ENCODE measurements at places on chromosomes 2 and 18.

DNA sequence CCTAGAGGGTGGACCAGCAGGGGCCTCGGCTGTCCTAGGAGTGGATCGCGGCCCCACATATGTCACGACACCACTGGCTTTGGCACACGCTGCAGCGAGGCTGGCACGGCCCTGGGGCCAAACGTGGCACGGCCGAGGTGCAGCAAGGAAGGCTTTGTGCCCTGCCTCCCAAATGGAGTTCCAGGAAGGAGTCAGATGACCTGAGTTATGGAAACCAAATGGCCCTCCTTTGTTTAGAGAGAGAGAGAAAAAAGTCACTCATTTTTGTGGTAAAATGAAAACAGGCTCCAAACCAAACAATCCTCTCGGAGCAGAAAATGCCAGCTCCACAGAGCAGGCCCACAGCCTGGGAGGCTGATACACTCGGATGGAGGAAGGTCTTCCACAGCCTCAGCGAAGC lies 105.6 kb downstream of the ANTXR1 start:
- DNase-seq = no peak

- no peak for DNase-seq
These were observed 14.4 kb upstream of the BBS5 start for GRCh38 chr2:169464882-169465281.

- no peak for DNase-seq
These were observed 13.6 kb upstream of the RHOB start for GRCh38 chr2:20433249-20433648.

DNA sequence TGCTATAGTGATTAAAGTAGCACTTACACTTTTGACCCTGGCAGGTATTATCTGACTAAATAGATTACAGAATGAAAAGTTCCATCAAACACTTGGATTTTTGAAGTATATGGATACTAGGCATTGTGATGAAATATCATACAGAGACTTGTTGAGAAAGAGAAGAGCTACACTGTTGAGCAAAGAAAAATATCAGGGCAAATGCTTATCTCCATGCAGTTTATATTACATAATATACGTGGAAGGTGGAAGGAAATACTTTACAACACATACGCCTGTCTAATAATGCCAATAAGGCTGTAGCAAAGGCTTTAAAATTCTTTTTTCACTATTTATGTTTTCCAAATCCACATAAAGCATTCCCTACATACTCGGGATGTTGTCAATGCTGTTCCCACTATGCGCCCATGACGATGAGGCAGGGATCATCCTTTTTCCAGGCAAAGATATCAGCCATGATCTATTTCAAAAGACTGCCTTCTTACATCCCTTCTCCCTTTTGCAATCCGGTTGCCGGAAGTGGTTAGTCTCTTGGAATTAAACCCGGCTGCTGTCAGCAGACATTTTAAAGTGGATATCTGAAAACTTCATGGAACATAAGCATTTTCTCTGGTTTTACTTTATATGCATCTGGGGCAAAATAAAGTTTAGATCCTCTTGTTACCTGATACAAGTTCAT lies 92.6 kb upstream of the ITGA4 start:
- DNase-seq = no peak

DNA sequence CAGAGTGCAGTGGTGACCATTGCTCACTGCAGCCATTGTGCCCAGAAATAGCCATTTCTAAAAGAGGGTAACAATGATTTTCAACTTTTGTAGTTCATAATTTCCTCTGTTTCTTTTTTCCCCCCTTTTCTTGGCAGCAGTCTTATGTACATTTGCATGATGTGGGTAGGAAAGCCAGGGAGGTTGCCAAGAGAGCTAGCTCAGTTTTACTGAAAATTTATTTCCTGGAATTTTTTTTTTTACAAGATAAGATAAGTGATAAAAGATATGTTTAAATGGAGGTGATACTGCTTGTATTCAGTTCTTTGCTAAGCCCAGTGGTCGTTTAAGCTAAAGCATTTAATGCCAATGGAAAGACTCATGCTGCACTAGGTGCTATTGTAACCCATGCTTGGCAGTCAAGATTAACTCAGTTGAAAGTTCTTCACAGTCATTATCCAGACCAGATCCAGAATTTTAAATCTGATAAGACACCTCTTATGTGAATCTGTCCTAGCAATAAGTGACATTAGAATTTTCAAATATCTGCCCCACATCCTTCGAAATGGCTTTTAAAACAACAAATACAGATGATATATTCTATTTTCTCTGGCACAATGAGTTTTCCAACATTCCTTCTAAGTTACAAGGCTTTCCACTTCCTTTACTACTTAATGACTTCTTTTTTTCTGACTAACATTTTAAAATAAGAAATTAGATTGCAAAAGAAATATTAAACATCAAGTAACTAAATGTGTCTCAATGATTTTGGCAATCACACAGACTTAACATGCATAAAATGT lies 4.4 kb upstream of the ATP8B1 start:
- DNase-seq = no peak

GRCh38 chr2:84901593-84902120 lies 3.8 kb upstream of the TMSB10 start:
- no peak for DNase-seq

DNA sequence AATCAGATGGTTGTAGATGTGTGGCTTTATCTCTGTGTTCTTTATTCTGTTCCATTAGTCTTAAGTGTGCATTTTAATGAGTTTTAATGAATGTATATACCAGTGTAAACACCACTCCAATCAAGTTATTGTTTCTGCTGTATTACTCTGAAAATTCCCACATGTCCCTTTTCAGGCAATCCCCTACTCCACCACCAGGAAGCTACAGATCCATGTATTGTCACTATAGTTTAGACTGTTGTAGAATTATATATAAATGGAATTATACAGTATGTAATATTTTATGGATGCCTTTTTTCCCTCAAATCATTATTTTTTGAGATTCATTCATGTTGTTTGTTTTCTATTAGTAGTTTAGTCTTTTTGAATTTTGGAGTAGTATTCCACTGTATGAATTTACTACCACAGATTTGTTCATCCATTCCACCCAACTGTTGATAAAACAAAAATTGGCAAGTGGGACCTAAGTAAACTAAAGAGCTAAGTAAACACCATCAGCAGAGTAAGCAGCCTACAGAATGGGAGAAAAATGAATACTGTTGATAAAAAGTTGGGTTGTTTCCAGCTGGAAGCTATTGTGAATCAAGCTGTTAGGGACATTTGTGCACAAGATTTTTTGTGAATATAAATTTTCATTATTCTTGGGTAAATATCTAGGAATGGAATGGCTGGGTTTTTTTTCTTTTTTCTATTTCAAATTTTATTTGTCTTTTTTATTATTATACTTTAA lies 262.0 kb downstream of the CAMKMT start:
- DNase-seq = no peak

DNA sequence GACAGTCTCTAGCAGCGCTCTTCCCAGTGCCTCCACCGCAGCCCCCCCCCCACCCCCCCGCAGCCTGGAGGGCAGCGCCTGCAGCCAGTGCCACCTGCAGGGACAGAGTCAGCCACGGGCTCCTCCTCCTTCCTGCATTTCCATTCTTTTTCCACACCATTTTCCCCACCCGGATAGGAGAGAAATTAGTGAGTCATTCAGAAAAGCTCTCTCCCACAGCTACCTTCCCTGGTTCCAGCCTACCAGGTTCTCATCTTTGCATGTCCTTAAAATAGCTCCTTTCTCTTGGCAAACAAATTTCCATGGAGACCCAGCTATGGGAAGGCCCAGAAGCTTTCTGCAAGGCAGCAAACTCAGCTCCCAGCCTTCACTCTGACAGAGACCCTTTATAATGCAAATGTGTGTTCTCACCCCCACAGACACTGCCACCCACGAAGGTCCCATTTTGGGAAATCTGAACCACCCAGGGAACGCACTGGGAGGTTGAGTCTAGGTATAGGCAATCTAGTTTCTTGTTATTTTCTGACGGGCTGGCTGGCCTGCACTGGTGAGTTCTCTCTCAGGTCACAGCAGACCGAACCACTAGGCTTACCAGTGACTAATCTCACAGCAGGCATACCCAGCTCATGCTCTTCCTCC lies 41.8 kb upstream of the ATG16L1 start:
- DNase-seq = no peak

- no peak for DNase-seq
These were observed 47.8 kb upstream of the TEX51 start for GRCh38 chr2:126850940-126851339.

DNA sequence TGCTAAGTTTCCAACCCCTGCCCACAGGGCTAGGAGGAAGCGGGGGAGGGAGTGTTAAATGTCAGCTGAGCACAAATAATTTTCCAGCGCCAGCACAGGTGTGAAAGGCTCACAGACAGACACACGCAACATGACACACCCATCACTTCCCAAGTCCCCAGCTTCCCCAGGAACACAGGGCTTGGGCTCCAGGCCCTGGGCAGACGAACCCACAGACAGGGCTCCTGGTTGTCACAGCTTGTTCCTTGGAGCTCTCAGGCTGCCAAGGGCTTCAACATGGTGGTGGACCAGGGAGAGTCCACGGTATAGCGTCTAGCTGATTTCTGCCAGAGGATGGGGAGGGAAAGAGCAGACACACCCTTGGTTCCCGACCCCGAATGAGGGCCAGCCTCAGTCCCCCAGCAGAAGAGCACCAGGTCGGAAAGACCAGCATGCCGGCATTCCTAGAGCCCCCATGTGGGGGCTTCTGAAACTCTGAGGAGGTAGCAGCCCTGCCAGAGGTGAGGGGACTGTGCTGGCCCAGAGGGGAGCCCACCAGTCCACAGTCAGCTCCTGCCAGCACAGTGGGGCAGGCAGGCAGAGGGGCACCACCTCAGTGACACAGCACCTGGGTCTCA lies 1.9 kb downstream of the DUSP2 start:
- DNase-seq = no peak

GRCh38 chr2:145410086-145410485 lies 890.2 kb upstream of the ZEB2 start:
- no peak for DNase-seq

DNA sequence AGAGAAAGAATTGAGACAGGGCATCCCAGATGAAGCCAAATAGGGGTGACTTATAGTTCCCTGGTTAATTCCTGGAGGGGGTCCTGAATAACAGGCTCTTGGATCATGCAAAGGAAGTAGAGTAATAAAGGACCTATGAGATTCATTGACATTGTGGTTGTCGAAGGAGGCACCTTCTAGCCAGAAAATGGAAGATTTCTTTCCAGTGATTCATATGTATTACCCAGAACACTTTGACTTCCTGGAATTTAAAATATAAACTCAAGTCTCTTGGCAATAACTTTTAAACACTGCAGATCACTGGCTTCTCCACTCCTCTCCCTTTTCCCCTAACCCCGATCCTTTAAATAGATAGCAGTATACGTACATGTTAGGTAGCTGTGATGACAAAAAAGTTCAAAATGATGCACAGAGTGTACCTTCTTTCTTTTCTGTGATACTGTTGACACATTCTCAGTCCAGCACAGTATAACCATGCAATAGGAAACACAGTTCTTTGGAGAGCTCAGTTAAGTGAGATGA lies 211.8 kb downstream of the LTBP1 start:
- no peak for DNase-seq

DNA sequence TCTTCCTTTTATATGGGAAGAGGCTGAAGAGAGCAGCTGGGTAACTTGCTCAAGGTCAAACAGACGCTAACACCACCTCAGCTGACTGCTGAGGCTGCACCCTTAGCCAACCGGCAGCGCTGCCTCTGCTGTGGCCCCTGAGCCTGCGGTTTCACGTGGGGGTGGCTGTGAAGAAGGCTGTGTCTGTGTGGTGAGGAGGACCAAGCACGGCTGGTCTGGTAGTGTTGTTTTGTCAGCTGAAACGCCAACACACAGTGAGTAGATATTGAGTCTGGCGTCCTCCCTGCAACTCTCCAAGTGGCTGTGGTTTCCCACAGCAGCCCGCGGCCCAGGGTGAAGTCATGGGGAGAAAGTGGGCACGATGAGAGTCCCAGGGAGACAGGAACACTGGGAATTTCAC lies 69.6 kb downstream of the THNSL2 start:
- no peak for DNase-seq

GRCh38 chr2:168478206-168478605 lies 22.1 kb downstream of the CERS6 start:
- DNase-seq = no peak

DNA sequence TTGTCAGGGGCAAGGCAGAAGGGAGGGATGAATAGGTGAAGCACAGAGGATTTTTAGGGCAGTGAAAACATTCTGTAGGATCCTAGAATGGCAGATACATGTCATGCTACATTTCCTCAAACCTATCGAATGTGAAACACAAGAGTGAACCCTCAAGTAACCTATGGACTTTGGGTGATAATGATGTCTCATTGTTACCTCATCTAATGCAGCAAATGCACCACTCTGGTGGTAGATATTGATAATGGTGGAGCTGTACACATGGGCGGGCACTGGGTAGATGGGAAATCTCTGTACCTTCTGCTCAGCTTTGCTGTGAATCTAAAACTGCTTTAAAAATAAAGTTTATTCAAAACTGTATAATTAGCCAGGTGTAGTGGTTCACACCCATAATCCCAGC lies 95.2 kb upstream of the NCK2 start:
- no peak for DNase-seq

- DNase-seq = no peak
These were observed 607.5 kb upstream of the SLC39A10 start for GRCh38 chr2:195049372-195050031.

DNA sequence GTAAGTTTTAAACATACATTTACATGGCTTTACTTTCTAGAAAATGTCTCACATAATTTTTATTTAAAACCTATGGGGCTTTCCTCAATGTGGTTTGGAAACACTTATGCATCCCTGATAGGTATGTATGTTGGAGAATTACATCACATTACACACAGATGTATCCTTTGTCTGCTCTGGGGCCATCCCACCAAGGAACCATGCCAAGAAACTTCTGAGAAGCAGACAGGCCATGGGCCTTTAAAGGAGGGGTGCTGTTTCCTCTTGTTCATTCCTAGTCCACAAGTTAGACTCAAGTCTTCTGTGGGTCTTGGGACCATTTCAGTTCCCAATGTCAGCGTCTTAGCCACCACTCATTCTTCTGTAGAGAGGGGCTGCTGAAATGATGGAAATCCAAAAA lies 162.0 kb upstream of the SETBP1 start:
- no peak for DNase-seq

DNA sequence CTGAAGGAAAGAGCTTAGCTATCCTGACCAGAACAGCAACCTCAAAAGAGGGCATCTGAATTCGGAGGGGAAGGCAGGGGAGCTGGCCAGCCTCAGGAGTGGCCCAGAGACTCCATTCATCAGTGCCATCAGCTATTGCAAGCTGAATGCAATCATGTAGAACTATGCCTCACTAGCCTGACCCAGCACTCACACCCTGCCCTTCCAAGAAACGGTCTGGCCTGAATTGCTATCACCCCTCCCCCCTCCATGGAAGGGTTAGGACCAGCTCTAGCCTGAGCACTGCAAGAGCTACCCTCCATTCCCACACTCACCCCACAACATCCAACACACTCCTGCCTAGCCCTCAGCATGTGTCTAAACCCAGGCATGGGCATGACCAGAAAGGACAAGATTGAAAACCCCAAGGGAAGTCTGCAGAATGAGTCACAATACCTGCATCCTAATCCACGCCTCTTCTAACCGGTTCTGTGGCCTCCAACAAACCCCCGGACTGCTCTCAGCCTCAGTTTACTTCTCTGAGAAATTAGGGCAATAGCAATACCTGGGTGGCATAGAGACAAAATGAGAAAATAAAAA lies 120.3 kb downstream of the BCL11A start:
- DNase-seq = no peak

- DNase-seq = no peak
These were observed 98.0 kb downstream of the PTGR3 start for GRCh38 chr18:75110846-75111415.

Data from D341Med (cell line).